ENCODE measurements at places on chromosomes 7 and 10.

DNA sequence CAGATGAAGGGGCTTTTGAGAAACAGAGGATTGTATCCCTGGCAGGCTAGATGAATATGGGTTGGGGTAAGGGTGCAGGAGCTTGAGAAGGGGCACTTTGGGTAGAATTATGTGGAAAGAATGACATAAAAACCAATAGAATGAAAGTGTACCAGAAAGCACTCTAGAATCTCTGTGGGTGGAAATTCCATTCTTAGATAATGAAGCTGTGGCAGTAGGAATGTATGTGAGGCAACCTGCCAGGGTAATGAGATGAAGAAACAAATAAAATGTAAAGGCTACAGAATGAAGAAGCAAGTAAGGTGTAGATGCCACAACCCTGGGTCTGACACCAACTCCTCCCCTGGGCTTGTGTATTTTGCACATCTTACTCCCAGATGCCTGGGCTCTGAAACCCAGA, 16.8 kb downstream of the NOBOX start:
- DNase-seq: no peak

DNA sequence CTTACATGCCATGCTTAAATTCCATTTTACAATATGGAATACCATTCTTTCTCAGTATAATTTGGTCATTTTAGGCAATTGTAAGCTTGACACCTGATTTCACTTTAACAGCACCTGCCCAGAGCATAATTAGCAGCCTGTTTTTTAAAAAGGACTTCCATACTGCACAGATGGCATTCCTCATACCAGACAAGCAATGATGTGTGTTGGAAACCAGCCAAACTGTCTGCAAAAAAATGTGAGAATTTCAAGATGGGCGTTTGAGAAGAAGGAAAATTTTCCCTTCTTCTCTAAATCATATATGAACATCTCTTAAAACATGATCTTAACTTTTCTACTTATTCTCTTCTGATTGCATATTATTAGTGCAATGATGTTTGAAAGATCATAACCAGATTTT, 40.4 kb upstream of the AGMO start:
- no peak for DNase-seq

- no peak for DNase-seq
Measured at GRCh38 chr7:91713669-91714068, 166.8 kb downstream of the MTERF1 start.

GRCh38 chr10:101959346-101959916, 96.5 kb downstream of the ARMH3 start:
- DNase-seq: no peak

- DNase-seq: no peak
Measured at GRCh38 chr7:162632-163297, 29.6 kb upstream of the FAM20C start.

- no peak for DNase-seq
Measured at GRCh38 chr7:1992554-1992953, 240.2 kb downstream of the MAD1L1 start.

GRCh38 chr7:70589590-70589989, 542.4 kb upstream of the GALNT17 start:
- no peak for DNase-seq

DNA sequence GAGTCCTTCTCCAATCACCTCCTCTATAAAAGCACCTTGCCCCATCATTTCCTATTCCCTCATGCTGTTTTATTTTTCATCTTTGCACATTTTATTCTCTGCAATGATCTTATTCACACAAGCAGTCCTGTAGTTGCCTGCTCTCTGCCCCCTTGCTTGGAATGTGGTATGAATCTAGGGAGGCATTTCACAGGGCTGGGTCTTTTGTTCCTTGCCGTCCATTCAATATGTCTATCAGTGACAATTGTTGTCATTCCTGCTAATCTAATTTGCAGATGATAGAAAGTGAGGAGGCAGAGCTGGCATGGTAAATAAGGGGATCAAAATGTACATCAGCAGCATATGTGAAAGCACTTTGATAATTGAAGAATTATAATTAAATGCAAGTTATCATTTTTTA, 246.2 kb upstream of the C7orf33 start:
- no peak for DNase-seq

GRCh38 chr7:47778153-47778661, 170.1 kb downstream of the PKD1L1 start:
- no peak for DNase-seq

GRCh38 chr7:26090927-26091519, 61.0 kb upstream of the NFE2L3 start:
- DNase-seq: peak; percentile 6

GRCh38 chr7:139396323-139396951, 36.7 kb downstream of the LUC7L2 start:
- DNase-seq: no peak

GRCh38 chr7:80240265-80241025, 105.8 kb downstream of the GNAI1 start:
- DNase-seq: no peak

GRCh38 chr7:138816650-138817049, 18.7 kb upstream of the ATP6V0A4 start:
- DNase-seq: no peak

GRCh38 chr7:158356454-158356853, 231.2 kb downstream of the PTPRN2 start:
- DNase-seq: no peak

GRCh38 chr7:91264924-91265681, 870 bp downstream of the FZD1 start:
- no peak for DNase-seq

DNA sequence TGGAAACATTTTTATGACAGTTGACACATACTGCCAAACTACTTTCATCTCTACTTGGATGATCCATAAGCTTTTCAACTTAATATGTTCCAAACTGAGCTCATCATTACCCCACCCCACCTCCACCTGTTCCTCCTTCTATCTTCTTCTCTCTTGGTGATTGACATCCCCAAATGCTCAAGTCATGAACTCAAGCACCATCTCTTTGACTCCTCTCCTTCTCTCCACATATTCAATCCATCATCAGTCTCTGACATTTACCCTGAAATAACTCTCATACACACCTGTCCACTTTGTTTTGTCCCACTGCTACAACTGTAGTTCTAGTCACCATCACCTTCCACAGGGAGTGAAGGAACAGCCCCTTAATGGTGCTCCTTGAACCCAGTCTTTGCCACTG, 43.3 kb downstream of the SGCE start:
- no peak for DNase-seq

GRCh38 chr7:88203401-88203800, 16.4 kb downstream of the SRI start:
- no peak for DNase-seq

- no peak for DNase-seq
Measured at GRCh38 chr10:114483575-114483974, 79.3 kb upstream of the AFAP1L2 start.

DNA sequence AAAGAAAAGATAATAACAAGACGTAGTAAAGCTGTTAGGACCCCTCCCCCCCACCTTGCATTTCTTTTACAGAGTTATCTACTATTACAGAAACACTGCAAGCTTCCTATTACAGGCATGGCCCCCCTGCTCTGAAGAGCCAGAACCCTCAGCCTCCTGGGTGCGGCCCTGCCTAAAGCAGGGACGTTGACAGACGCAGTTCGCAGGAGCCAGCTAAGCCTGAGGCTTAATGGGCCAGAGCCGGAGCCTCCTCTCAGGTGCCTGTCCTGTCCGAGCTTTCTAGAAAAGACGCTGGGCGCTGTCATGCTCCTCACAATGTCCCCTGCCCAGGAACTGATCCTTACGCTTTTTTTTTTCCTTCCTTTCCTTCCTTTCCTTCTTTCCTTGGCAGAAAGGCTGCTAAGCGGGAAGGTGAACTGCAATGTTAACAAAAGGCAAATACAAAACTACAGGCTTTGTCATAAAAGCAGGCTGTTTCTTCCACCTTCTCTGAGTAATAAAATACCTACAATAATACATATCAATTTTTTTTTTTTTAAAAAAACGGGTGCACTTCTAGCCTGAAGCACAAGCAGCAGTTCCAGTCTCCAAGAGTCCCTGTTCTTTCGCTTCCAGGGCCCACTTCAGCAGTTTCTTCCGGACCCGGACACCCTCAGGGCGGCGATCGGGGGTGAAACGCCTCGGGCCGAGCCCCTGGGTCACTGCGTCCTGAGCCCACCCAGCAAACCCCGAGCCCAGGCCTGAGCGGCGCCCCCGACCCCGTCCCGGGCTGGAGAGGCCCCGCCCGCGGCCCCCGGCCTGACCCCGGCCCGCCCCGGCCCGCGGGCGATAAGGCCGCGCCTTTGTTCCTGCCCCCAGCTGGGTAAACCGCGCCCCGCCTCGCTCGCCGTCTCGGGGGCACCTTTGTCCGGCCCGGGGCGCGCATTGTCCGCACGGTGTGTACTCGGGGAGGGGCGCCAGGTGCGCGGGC, 11.2 kb downstream of the MNX1 start:
- no peak for DNase-seq

GRCh38 chr10:1374511-1375345, 318.5 kb downstream of the WDR37 start:
- DNase-seq: no peak

DNA sequence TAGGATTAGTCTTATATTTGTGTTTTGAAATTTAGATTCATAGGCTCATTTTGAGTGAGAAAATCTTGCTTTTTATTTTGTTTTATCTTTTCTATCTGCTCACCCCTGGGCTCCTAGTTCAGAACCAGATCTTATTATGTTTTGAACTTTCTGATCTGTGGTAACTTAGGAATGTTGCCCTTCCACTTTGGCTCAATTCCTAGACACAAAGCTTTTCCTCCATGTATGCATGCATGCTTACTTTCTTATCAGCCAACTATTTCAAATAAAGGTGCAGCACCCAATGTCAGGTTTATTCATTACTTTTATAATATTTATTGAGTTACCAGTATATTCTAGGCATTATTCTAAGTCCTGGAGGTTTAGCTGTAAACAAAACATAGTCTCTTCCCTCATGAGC, 374.8 kb upstream of the KIAA1217 start:
- no peak for DNase-seq

GRCh38 chr7:32108651-32109050, 38.4 kb upstream of the PDE1C start:
- no peak for DNase-seq

GRCh38 chr10:20962165-20962564, 65.1 kb upstream of the NEBL start:
- no peak for DNase-seq

DNA sequence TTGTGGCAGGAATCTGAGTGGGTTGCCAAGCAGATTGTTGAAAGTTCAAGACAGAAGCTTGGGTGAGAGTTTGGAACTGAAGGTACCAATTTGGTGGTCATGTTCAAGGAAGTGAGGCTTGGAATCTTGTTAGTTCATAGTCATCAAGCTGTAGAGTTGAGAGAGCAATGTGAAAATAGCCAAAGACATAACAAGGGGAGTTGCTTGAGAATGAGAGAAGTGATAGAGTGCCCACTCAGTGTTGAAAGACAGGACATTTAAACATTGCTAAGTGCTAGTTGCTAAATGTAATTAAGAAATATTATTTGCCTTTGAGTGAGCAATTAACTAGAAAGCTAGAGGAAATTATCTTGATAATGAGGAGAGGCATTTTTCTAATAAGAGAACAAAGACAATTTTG, 17.0 kb downstream of the ITGB8 start:
- no peak for DNase-seq

DNA sequence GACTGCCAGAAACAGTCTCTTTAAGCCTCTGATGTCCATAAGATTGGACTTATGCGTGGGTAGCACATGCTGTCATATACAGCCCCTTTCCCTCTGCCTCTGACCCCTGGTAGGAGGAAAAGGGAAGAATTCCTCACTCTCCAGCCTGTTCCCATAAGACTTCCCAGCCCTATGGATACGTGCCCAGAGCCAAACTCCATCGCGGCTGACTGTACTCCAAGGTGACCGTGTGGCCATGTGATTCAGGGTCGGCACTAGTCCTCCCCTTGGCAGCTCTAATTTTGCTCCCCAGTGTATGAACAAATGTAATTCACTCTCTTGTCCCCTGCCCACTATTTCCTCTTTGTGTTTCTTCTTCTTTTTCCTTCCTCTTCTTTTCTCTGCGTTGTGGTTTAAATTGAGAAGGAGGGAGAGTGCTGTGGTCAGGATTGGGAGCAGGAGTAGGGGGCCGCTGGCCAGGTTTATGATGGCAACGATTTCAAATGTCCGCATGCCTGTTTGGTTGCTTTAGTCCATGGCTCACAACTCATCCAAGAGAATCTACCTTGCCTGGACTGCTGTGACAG, 43.8 kb downstream of the PRLHR start:
- DNase-seq: no peak

GRCh38 chr7:13802651-13803050, 186.8 kb downstream of the ETV1 start:
- no peak for DNase-seq

DNA sequence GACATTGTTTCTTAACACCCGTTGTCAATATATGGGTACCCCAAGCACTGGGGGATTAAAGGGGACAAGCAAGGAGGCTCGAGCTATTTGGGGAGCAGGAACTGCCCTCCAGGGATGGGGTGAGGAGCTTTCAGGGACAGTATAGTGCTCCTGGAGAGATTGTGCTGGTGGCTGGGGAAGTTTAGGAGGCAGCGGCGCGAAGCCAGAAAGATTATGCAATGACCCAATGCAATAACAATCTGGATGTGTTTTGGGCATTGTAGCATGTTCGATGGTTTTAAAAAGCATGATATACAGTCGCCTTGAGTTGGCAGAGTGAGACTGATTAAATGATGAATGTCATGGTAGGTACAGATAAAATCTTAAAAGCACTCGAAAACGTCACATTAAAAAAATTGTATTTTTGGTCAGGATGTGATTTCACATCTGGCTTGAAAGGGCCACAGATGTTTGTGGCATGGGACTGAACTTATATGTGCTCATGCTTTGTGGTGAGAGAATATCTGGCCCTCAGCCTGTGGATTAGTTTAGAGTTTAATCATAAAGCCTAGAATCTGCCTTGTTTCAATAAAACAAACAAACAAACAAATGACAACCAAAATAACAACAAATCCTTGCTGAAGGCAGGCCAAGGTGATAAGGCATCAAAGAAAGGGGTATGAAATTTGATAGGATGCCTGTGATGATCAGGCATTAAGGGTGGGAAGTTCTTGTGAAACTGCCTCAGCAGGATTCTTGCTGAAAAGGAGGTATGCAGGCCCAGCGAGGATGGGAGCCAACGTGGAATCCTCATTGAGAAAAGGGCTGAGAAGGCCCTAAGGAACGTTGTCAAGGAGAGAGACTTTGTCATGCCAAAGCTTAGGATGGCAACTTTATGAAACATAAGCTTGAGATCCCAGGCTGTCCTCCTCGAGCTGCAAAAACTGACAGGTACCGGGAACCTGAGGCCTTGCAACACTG, 417.1 kb upstream of the KLF6 start:
- no peak for DNase-seq

GRCh38 chr10:133158437-133158755, 1.6 kb upstream of the KNDC1 start:
- no peak for DNase-seq

GRCh38 chr7:101952355-101953247, 135.2 kb downstream of the CUX1 start:
- DNase-seq: no peak

DNA sequence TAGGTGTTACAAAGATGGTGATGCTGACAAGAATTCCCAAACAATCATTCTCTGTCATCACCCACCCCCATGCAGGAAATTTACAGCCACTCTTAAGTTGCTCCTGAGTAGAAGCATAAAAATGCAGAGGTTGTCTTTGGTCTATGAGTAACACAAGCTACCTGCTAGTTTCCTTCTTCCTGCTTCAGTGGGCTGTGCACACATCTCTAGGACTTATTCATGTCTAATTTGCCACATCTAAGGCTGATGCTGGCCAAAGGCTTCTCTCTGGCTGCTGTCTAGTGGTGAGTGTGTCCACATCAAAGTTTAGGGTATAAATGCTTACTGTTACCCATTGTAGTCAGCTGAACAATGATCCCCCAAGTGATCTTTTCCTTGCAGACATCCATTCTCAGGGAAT, 662.5 kb downstream of the TYW1 start:
- no peak for DNase-seq
